ENCODE measurements at places on chromosomes 16 and 17.

- no peak for DNase-seq
Observed at GRCh38 chr16:58121132-58121531, 8.0 kb downstream of the CFAP20 start.

- no peak for DNase-seq
Observed at GRCh38 chr17:56945938-56946505, 14.8 kb downstream of the COIL start.

- DNase-seq: no peak
Observed at GRCh38 chr17:28986714-28987655, 18.8 kb downstream of the SEZ6 start.

- no peak for DNase-seq
Observed at GRCh38 chr16:53482123-53482522, 20.9 kb downstream of the AKTIP start.

- DNase-seq: no peak
Observed at GRCh38 chr16:83878838-83879237, 20.1 kb upstream of the MLYCD start.
